ENCODE measurements at places on chromosomes 12 and 14.

DNA sequence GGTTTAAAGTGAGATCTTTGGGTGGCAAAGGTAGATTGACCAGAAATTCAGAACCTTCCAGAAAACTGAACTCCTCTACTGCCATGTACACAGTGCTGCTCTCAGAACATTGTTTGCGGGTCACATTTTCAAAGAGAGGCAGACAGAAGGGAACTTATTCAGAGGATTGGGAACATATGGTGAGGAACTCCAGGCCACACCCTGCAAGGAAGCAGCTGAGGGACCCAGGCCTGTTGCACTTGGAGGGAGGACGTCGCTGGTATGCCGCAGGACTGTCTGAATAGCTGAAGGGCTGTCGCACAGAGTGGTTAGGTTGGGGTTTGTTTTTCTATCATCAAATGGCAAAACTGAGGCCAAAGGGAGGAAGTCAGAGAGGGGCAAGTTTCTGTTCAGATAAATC, 441.1 kb downstream of the DPF3 start:
- DNase-seq: no peak

DNA sequence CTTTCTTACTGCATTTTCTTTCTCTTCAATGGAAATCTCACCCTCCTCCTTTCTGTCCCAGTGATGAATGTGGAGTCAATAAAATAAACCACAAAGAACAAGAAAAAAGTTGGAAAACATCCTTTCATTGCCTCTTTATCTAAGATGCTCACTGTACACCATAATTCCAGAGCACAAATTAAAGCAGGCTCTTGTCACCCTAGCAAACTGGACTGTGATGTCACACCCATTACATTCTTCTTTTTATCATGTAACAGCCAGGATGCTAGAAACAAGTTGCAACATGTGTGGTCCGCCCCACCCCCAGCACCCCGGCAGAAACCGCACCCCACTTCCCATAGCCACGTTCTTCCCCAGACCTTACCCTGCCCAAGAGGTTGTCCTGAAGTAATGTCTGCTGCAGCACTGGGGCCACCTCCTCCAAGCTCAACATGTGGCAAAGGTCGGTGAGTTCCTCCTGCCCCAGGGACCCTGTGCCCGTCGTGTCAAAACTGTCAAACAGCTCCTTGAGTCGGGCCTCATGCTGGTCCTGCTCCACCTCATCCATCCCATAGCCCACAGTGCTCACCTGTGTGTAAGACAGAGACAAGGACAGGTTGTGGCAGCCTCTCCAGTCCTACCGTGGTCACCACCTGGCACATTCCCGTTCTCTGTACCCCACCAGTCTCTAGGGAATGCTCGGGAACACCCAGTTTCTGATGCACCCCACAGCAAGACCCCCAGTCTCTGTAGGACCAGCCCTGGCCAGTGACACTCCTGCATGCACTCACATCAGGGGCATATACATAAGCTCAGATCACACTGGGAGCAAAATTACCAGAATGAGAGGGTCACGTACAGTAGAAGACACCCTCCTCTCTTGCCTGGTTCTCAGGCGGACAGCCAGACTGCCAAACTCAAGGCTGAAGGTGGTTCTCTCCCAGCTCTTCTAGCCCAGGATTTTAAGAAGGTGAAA, 9.2 kb downstream of the NIN start:
- no peak for DNase-seq

GRCh38 chr14:66017927-66018326, 468.2 kb upstream of the CCDC196 start:
- DNase-seq: no peak

- no peak for DNase-seq
These were observed 80.6 kb downstream of the APAF1 start for GRCh38 chr12:98725476-98726247.

- no peak for DNase-seq
These were observed 126.7 kb downstream of the PHETA1 start for GRCh38 chr12:111242184-111242583.

GRCh38 chr12:125454786-125455480, 389.7 kb downstream of the AACS start:
- DNase-seq: no peak

- DNase-seq: no peak
These were observed 499 bp upstream of the PRKAG1 start for GRCh38 chr12:49019120-49019430.

GRCh38 chr12:6950401-6950801, 755 bp upstream of the PTPN6 start:
- DNase-seq: no peak

DNA sequence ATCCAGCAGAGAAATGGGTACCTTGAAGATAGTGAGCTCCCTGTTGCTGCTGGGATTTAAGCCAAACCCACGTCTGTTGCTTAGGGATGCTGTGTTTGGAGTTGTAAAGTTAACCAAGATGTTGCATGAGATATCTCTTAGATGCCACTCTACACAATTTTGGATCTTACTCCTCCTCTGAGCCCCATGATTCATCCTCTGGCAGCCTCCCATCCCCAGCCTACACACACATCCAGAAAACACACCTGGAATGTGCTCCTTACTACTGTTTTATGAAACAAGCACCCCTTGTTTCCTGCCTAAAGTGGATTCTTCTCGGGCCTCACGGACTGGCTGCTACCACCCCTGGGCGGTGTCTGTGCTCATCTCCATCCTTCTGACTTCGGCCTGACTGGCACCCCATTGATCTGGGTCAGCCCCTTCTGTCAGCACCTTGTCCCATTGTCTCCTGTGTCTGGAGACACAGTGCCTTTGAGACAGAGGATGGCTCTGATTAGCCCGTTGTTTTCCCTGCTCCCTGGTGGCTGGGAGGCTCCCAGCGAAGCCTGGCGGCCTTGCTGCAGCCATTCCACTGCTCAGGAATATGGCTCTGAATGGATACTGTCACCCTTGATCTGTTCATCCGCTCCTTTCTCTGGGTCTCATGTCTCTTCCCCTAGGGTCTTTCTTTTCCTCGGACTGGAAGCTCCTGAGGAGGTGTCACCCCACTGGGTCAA, 24.3 kb downstream of the TSPAN9 start:
- no peak for DNase-seq
